Epithelial cell of prostate (primary cell): ENCODE measurements at places on chromosomes 6 and 20.
A peak's percentile ranks its signal among the peaks of the same experiment; 100 is the strongest.

DNA sequence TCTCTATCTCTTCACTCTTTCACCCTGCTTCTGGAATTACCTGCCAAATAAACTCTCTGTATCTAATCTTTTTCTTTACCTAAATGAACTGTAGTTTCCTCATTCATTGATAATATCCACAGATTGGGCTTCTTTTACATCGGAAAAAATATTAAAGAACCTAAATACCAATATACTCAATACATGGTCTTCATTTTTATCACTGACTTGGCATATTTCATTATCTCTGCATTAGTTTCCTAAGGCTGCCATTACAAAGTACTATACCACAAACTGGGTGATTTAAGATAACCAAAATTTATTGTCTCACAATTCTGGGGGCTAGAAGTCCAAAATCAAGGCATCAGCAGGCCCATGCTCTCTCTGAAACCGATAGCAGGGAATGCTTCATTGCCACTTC, 411.9 kb upstream of the SPTLC3 start:
- no peak for DNase-seq

GRCh38 chr20:35699957-35700624, 886 bp downstream of the ROMO1 start:
- DNase-seq, result no peak

DNA sequence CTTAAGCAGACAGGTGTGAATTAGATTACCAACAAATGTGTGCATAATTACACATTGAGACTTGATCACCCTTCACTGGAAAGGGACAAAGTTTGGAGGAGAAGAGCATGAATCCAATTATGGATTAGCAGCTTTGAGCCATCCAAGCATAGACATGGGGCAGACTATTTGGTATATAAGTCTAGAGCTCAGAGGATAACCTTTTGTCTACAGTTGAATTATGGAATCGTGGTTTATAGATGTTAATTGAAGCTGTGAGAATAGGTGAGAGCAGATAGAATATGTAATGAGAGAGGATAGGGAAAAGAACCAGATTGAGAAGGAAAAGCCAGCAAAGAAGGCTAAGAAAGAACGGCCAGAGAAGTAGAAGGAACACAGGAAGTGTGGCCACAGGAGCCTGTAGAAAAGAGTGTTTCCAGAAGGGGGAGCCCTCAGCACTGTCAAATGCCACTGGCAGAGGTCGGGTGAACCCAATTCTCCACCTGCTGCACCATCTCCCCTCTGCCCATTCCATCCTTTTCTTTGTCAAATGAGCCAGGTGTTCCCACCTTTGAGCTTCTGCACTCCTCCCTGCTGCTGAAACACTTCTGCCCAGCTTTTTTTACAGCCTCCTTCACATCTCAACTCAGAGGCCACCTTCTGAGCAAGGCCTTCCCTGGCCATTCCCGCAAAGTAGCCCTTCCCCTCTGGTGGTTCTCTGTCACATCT, 7.3 kb downstream of the DNTTIP1 start:
- DNase-seq, result no peak

DNA sequence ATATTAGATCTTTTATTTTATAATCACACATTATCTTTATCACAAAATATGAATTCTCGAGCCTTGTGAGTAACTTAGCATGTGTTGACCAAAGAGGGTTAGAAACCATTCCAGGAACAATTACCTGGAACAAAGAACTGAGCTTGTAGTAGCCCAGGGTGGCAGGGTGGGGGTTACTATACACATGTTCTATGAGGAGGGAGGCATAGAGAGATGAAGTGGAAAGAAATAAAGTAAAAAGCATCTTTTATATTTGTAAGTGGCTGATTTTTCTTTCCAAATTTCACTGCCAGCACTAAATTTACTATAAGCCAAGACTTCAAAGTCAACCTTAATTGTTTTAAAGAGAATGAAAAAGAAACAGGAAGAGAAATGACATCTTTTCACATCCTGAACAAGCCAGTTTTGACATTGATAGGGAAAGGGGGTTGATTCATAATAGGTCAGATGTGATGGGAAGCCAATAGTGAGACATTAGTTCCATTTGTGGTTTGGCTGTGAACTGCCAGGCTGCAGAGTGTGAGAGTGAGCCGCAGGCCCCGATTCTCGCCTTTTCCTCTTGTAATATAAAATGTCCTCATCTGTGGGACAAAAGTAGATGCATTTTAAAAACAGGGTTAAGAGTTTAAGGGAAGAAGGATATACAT, 52.7 kb upstream of the MYB start:
- DNase-seq, result no peak

DNA sequence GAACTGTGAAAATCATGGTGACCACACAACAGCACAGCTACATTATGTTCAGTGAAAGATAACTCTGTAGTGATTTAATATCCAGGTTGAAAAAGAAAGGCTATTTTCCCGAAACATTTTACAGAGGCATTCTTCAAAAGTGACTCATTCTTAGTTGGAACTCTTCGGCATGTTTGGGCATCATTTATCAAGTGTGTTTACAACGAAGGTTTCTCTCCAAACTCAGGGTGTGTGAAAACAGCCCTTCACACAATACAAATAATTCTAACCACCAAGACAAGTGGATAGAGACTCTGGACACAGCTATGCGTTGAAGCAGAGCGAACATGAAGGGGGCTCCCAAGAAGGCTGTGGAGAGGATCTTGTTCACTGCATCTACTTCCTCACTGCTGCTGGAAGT, 57.6 kb downstream of the CBLN4 start:
- DNase-seq, result no peak

DNA sequence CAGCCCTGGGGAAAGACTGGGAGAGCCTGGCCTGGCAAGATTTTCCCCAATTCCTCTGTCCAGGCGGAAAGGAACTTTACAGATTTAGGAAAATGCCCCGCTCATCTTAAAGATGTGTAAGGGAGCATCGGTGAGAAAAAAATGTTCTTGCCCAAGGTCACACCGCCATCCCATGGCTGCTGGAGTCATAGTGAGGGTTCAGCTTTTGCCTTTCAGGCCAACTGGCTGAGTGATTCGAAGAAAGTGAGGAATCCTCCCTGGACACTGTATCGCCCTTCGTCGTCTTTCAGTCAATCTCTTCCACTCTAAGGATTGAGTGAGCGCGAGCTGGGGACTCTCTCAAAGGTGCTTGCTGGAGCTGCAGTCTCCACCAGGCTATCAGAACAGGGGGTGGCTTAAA, 1.4 kb downstream of the WFDC2 start:
- no peak for DNase-seq

DNA sequence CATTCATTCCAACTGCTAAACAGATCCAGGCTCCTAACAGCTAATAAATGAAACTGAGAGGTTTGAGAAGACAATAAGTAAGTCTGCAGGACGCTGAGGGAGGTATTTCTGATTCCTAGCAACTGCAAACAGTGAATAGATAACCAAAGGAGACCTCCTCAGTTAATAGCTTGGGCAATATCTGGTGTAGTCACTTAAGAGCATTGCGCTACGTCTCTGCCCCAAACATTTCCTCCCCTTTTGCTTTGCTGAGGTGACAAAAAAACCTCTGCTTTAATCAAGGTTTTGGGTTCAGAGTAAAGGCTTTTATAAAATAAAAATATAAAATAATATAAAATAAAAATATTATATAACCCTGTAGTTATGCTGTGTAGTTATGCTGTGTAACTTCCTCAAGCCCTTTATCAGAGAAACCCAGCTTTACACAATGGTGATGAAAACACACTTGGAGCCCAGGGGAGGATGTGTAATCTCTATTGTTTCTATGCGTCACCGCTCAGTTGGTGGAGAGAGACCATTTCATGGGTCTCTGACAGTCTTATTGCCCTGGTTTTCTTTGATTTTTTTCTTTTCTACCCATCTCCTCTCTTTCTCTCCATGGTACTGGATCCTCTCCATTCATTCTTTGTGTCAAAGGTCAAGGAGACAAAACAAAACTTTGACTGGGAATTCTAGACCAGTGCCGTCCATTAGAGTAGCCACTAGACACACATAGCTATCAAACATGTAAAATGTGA, 18.9 kb upstream of the CALHM5 start:
- DNase-seq, result no peak

DNA sequence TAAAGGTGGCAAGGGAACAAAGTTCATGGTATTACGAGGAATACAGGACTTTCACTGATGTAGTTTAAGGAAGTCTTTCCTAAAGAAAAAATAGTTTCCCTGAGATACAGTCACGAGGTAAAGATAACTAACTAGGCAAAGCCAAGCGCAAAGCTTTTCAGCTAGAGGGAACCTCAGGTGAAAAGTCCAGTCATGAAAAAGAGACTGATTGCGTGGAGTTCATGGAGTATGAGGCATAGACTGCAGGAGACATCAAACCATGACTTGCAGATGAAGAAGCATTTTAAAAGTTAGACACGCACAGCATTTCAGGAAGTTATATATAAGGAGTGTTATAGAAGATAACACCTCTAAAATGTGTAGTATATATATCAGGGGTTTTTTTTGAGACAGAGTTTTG, 205.6 kb upstream of the ZNF184 start:
- no peak for DNase-seq

DNA sequence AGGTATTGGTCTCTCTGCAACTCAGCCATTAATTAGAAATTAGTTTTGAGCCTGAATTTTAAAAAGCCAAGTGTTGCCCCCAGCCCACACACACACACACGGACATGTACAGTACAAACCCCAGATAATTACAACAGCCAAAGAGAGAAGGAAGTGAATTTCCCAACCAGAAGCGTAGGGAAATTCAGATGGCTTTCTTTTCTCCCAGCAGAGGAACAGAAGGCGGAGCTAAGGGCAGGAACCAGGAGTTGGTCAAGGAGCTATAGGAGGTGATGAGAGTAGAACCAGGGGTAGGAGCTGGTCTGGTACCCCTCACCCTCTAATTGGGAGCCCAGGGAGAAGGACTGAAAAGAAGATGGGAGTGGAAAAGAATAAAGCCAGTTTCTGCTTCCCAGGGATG, 3.9 kb upstream of the ZBTB9 start:
- no peak for DNase-seq

GRCh38 chr6:139062932-139063646, 34.5 kb downstream of the ABRACL start:
- no peak for DNase-seq

DNA sequence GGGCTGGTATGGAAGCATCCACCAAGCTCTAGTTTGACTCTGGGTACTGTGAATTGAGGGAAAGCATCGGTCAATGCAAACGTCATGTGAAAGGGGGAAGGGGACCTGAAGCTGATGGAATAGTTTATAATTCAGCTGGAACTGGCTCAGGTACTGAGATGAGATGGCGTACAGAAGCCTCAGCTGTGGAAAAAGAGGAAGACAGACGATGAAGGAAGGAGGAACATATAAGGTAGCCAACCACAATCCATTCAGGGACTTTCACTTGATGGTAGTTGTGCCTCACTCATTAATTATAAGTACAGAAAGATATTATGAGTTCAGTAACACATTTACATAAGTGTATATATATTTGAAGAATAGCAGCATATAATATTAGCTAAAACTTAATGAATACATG, 2.7 kb downstream of the CALHM5 start:
- no peak for DNase-seq

- no peak for DNase-seq
Measured at GRCh38 chr6:109292420-109292819, 89.8 kb downstream of the CD164 start.

GRCh38 chr20:47455133-47456040, 46.3 kb upstream of the NCOA3 start:
- DNase-seq, result no peak

GRCh38 chr6:89243331-89243629, 26.1 kb upstream of the GABRR1 start:
- no peak for DNase-seq

GRCh38 chr20:42923348-42923918, 266.3 kb downstream of the PTPRT start:
- no peak for DNase-seq

GRCh38 chr20:50987493-50988210, 29.0 kb downstream of the MOCS3 start:
- DNase-seq, result peak; percentile 27

DNA sequence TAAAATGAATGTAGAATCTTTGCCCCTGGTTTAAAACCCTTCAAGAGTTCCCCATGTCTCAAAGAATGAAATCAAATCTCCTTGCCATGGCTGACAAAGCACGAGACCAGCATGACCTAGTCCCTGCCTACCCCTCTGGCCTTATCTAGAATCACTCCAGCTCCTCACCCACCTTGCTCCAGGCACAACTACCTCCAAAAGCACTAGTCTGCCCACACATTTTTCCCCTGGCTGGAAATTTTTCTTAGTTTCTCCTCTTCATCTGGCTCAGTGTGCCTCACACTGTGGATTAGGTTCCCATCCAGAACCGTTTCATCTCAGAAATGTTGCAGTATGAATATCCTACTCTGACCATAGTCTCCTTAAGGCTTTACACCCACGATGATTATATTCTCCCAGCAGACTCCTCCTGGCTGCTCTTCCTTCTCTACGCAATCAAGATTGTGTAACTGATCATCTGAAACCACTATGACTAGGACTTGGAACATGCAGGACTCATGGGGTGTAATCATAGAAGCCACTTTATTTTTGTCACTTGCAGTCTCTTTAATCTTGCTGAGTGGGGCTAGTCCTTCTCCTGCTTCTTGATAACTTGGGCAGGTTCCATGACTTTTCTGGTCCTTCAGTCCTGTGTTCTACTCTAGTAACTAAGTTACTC, 7.8 kb upstream of the MRS2 start:
- DNase-seq, result peak; percentile 36

DNA sequence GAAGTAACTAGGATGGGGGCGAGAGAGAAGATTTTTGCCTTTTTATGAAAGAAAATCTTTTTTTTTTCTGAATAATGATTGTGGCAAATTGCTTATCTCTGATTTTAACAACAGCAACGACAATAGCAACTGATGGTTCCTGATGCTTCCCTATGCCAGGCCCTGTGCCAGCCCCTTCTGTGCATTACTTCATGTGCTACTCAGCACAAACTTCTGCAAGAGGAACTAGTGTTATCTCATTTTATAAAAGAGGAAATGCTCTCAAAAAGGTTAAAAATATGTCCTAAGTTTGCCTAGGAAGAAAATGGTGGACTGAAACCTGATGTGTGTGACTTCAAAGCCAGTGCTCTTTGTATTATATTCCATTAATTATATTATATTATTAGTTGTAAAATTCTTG, 74.0 kb upstream of the RALGAPA2 start:
- DNase-seq, result no peak

GRCh38 chr6:112118034-112118433, 30.6 kb downstream of the FAM229B start:
- no peak for DNase-seq

GRCh38 chr20:5096463-5096862, 23.3 kb downstream of the PCNA start:
- DNase-seq, result no peak

- no peak for DNase-seq
Measured at GRCh38 chr6:11718463-11718862, 60.1 kb downstream of the ADTRP start.
